ENCODE measurements at places on chromosomes 13 and 19.

DNA sequence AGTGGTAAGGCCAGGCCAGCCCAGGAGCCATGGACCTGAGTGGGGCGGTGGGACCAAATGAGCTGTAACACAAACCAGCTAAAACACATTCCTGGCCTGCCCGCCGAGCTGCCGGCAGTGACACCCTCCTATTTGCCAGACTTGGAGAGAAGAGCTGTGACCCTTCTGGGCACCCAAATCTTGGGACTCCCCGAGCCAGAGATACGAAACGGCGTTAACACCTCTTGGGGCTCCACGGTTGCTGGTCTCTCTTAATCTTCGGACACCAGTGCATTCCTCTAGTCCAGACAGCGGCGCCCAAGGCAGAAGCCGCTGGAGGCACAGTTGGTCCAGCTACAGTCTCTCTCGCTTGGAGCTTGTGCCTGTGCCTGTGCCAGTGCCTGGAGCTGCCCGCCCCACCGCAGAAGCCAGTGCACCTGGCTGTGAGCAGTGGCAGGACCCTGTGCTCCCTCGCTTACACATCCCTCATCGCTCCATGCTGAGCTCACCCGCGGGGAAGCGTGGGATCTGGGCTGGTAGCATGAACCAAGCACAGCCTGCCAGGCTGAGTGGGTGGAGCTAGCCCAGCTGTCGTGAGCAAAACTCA is 147.2 kb upstream of the KLHL1 start:
- no peaks in the 10 kb centered on the region for H3K36me3 ChIP-seq
- no peak for DNase-seq
- H3K27ac ChIP-seq: no peak overlapping the region
- no peak overlapping the region for H3K4me3 ChIP-seq
- no peaks in the 10 kb centered on the region for H3K27me3 ChIP-seq

- no peaks in the 10 kb centered on the region for H3K36me3 ChIP-seq
- DNase-seq: no peak
- H3K4me1 ChIP-seq: no peaks in the 10 kb centered on the region
Observed at GRCh38 chr19:7715671-7716070, 13.7 kb upstream of the FCER2 start.

DNA sequence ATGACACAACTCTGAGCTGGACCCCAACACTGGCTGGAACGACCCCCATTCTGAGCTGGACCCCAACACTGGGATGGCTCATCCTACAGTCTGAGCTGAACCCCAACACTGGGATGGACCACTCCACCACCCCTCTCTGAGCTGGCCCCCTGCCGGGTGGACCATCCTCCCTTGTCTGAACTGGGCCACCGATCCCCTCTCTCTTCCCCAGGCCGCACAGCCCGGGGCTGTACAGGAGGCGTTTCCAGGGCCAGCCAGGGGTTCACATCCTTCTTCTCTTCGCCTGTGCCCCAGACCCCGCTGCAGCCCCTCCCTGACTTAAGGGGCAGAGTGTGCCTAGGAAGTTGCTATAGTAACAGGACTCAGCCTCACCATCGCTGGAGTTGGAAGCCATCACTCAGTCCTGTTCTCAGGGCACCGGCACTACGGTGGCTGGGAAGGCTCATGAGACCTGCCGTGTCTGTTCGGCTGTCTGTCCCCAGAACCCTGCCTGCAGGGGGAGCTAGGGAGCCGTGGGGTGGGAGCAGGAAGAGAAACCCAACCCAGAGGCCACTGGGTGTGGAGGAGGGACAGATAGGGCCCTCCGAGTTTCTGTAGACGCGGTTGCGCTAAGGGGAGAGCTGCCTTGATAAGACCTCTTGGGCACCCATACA is 3.7 kb downstream of the PRKACA start:
- H3K4me3 ChIP-seq: no peak overlapping the region
- peaks cover 59% of the 10 kb centered on the region for H3K4me1 ChIP-seq
- H3K27me3 ChIP-seq: no peaks in the 10 kb centered on the region
- no peaks in the 10 kb centered on the region for H3K36me3 ChIP-seq
- peak overlapping the region; percentile 80 for H3K27ac ChIP-seq

- peak within 1 kb of the TSS; percentile 43 for H3K27ac ChIP-seq
- H3K4me1 ChIP-seq: peaks cover 15% of the 10 kb centered on the region
- H3K27me3 ChIP-seq: no peaks in the 10 kb centered on the region
- DNase-seq: peak; percentile 97
- peak within 1 kb of the TSS; percentile 63 for H3K4me3 ChIP-seq
Observed at GRCh38 chr19:20077791-20078463, at the start of gene ZNF90. TSS of gene ZNF90 (plus strand) at chr19:20078000. CDS start at chr19:20078133, 133 bp downstream.

GRCh38 chr13:50758796-50759195 is 84.7 kb downstream of the DLEU7 start:
- H3K36me3 ChIP-seq: no peaks in the 10 kb centered on the region
- H3K4me1 ChIP-seq: peaks cover 5% of the 10 kb centered on the region

- H3K4me3 ChIP-seq: peak overlapping the region; percentile 3
- H3K36me3 ChIP-seq: no peaks in the 10 kb centered on the region
Observed at GRCh38 chr13:21079761-21080592, 18.6 kb upstream of the LATS2 start.

DNA sequence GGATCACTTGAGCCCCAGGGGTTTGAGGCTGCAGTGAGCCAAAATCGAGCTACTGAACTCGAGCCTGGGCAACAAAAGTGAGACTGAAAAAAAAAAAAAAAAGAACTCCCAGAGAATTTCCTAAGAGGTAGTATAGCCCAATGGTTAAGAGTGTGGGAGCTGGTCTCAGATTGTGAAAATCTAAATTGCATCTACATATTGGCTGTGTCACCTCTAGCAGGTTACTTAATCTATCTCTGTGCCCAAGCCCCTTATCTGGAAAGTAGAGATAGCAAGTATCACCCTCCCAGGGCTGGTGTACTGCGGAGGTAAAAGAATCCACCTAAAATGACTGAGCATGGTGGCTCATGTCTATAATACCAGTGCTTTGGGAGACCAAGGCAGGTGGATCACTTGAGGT is 3.7 kb upstream of the PLAUR start:
- H3K4me1 ChIP-seq: peaks cover 32% of the 10 kb centered on the region
- no peak for DNase-seq
- H3K27ac ChIP-seq: no peak overlapping the region
- H3K27me3 ChIP-seq: no peaks in the 10 kb centered on the region
- H3K4me3 ChIP-seq: no peak overlapping the region

GRCh38 chr13:53045189-53045588 is 16.6 kb downstream of the OLFM4 start:
- H3K27me3 ChIP-seq: no peaks in the 10 kb centered on the region
- H3K27ac ChIP-seq: no peak overlapping the region
- H3K4me1 ChIP-seq: no peaks in the 10 kb centered on the region
- no peak overlapping the region for H3K4me3 ChIP-seq
